ENCODE measurements at places on chromosomes 5 and 9.

GRCh38 chr5:140595538-140596300 is 31.1 kb downstream of the SLC35A4 start:
- no peak for DNase-seq

DNA sequence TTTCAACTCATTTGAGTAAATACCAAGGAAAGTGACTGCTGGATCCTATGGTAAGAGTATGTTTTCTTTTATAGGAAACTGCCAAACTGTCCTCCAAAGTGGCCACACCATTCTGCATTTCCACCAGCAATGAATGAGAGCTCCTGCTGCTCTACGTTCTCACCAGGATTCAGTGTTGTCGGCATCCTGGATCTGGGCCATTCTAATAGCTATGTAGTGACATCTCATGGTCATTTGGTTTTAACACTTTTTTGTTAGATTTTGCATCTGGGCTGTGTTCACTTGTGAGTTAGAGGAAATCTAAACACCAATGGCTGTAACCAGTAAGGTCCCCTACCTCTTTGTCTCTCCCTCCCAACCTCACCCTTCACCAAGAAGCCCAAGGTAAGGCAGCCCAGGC is 115.9 kb downstream of the ATPSCKMT start:
- DNase-seq, result no peak

- no peak for DNase-seq
Observed at GRCh38 chr5:134603059-134603458, 29.6 kb downstream of the SAR1B start.

DNA sequence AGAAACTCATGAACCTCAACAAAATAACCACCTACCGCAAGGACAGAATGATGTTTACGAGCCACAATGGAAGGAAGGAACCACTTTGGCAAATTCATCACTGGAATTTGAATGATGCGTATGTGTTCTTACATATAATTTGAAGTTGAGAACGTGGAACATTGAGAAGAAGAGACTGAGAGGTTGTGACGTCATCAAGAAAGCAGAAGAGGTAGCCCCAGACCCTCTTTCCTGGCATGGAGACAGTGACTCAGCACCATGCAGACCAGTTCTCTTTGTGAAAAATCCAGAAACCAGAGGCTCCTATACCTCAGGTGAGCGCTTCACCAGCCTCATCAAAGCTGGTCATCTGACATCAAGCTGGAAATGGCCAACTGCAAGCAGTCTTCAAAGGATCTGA is 124.5 kb downstream of the PDZD2 start:
- DNase-seq, result no peak

Measured in hypothalamus (tissue), 51 donors.